Smooth muscle cell of the umbilical artery (primary cell): ENCODE measurements at places on chromosomes 1 and 21. TPM values are rescaled to one million over a fixed set of nuclear protein-coding genes. Genes with fewer than 3 reads are reported as not detected.

S100PBP gene
- 55.7 and 68.0 TPM in 2 replicates for total RNA-seq

TMPRSS3 gene
- total RNA-seq, result not detected in 2 replicates

ARHGEF10L gene
- total RNA-seq, result 15.4 and 22.3 TPM in 2 replicates

SLFNL1 gene
- 0.65 and 0.89 TPM in 2 replicates for total RNA-seq

LCE1E gene
- 0.42 TPM in 1 of 2 replicates, not detected in the other for total RNA-seq

GUCA2B gene
- not detected in 2 replicates for total RNA-seq

FCER1G gene
- 0.59 TPM in 1 of 2 replicates, not detected in the other for total RNA-seq

PIP5K1A gene
- 55.5 and 84.4 TPM in 2 replicates for total RNA-seq

NT5C1A gene
- not detected in 2 replicates for total RNA-seq

FGR gene
- total RNA-seq, result not detected in 2 replicates

CCDC30 gene
- 0.69 and 0.89 TPM in 2 replicates for total RNA-seq

DPM3 gene
- total RNA-seq, result 11.4 and 61.5 TPM in 2 replicates

PDZK1 gene
- 0.28 and 0.30 TPM in 2 replicates for total RNA-seq

OR2T29 gene
- total RNA-seq, result not detected in 2 replicates

PCP4L1 gene
- not detected in 2 replicates for total RNA-seq

FCRLA gene
- total RNA-seq, result 0.59 and 0.83 TPM in 2 replicates

GLIS1 gene
- total RNA-seq, result 0.37 and 2.7 TPM in 2 replicates

ERI3 gene
- 41.1 and 43.1 TPM in 2 replicates for total RNA-seq

SPRR1A gene
- total RNA-seq, result not detected in 2 replicates

TRMT1L gene
- total RNA-seq, result 32.5 and 35.9 TPM in 2 replicates

AK5 gene
- 8.0 and 10.6 TPM in 2 replicates for total RNA-seq

ZNF593OS gene
- not detected in 2 replicates for total RNA-seq

SPRR3 gene
- not detected in 2 replicates for total RNA-seq

SLC2A5 gene
- total RNA-seq, result 2.4 and 12.5 TPM in 2 replicates

TSPAN1 gene
- 0.30 TPM in 1 of 2 replicates, not detected in the other for total RNA-seq

RC3H1 gene
- total RNA-seq, result 14.6 and 22.4 TPM in 2 replicates

PTPRU gene
- 33.2 and 51.7 TPM in 2 replicates for total RNA-seq

PRAMEF14 gene
- total RNA-seq, result not detected in 2 replicates

CD53 gene
- total RNA-seq, result not detected in 2 replicates

RUNX3 gene
- not detected in 2 replicates for total RNA-seq

OPRD1 gene
- not detected in 2 replicates for total RNA-seq

OR2L13 gene
- total RNA-seq, result not detected in 2 replicates

FBXO44 gene
- 7.1 and 12.2 TPM in 2 replicates for total RNA-seq

FCGR3A gene
- not detected in 2 replicates for total RNA-seq

LDLRAD1 gene
- not detected in 2 replicates for total RNA-seq

PRELP gene
- total RNA-seq, result 0.30 and 0.32 TPM in 2 replicates

ZNF648 gene
- not detected in 2 replicates for total RNA-seq

C1QA gene
- total RNA-seq, result not detected in 2 replicates

STUM gene
- not detected in 2 replicates for total RNA-seq

GJA8 gene
- total RNA-seq, result not detected in 2 replicates

GBP5 gene
- not detected in 2 replicates for total RNA-seq

SLC44A3 gene
- total RNA-seq, result 0.59 and 0.65 TPM in 2 replicates

IFNAR2 gene
- 6.8 and 9.5 TPM in 2 replicates for total RNA-seq

OR2T34 gene
- not detected in 2 replicates for total RNA-seq

HHIPL2 gene
- total RNA-seq, result 0.09 TPM in 1 of 2 replicates, not detected in the other

FAM110D gene
- not detected in 2 replicates for total RNA-seq

CNKSR1 gene
- total RNA-seq, result 0.30 and 0.74 TPM in 2 replicates

PRKAA2 gene
- 0.89 and 1.9 TPM in 2 replicates for total RNA-seq

LPAR3 gene
- 1.5 and 2.4 TPM in 2 replicates for total RNA-seq

PMVK gene
- total RNA-seq, result 4.2 and 4.4 TPM in 2 replicates

KLF17 gene
- total RNA-seq, result 0.05 TPM in 1 of 2 replicates, not detected in the other
